ENCODE measurements at places on chromosomes 16 and 17.
A peak's percentile ranks its signal among the peaks of the same experiment; 100 is the strongest.

- DNase-seq, result no peak
These were observed 104.7 kb downstream of the COPRS start for GRCh38 chr17:31754239-31754945.

GRCh38 chr17:40307001-40307730, 1.8 kb upstream of the RARA start:
- no peak for DNase-seq

DNA sequence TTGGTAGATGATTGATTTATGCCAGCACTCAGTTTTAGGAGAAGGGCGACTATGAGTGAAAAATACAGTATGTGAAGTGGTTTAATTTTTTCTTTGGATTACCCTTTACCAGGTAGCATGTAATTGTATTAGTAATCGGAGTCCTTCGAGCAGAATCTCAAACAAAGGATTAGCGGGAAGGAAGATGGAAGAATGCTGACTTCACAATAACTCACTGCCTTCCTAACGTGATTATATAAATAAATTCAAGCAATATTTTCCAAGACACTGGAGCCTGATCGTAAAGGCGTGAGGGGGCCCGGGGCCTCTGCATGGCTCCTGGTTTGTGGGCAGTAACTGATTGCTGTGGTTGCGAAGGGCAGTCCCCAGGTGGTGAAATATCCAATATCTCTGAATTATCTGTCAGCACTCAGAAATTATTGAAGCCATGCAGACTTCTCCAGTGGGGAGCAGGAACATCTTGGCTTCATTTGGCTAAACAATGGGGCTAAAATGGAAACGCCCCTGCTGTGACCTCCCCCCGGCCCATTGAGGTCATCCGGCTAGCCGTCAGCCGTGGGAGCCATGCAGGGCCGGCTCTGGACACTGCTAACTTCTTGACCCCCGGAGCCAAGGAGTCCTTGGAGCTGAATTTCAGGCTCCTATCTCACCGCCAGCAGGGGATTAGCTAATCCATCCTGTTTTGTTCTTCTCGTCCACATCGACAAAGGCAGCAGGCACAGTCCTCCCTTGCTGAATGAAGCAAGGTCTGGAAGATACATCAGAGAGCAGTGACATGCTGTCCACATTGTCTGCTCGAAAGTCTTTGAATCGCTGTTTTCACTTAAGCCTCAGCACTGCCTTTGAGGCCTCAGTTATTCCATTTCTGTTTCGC, 295.9 kb upstream of the N4BP1 start:
- no peak for DNase-seq

DNA sequence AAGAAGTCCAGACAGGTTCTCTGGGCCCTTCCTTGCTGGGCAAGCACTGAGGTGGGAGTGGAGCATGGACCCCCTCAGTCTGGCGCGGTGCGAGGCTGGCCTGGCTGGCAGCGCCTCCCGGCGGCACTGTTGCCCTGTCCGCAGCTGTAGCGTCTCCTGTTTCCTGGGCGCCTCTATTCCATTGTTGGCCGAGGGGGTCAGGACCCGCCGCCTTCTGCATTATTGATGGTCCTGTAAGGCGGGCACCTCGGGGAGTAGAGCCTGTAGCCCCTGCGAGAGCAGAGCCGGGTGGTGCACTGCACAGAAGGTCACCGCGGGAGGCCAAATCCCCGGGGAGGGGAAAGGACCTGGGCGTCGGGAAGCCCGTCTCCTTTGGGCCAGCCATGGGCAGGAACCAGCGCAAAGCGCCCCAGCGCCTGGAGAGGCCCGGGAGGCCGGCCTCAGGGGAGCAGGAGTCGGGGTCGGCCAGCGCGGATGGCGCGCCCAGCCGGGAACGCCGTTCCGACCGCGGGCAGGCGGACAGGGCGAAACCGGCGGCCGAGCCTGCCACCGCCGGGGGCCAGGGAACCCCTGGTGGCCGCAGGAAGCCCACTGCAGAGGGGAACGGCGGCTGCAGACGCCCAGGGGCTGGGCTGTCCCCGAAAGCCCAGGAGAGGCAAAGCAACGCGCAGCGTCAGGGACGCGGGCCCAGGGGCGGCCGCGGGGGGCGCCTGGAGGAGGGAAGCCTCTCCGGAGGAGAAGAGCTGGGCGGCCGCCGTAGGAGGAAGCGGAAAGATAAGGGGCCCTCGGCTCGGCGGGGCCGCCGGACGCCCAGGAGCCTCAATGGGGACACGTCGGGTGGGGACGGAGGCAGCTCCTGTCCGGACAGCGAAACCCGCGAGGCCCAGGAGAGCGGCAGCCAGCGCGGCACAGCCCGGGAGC, at the start of gene MYO15B:
MYO15B (plus strand) TSS at position 126 of the 921 bp plus-strand sequence; CDS start at position 384, 258 bp downstream.
- peak; percentile 87 for DNase-seq

- no peak for DNase-seq
These were observed 19.6 kb downstream of the NME2 start for GRCh38 chr17:51185763-51186332.

DNA sequence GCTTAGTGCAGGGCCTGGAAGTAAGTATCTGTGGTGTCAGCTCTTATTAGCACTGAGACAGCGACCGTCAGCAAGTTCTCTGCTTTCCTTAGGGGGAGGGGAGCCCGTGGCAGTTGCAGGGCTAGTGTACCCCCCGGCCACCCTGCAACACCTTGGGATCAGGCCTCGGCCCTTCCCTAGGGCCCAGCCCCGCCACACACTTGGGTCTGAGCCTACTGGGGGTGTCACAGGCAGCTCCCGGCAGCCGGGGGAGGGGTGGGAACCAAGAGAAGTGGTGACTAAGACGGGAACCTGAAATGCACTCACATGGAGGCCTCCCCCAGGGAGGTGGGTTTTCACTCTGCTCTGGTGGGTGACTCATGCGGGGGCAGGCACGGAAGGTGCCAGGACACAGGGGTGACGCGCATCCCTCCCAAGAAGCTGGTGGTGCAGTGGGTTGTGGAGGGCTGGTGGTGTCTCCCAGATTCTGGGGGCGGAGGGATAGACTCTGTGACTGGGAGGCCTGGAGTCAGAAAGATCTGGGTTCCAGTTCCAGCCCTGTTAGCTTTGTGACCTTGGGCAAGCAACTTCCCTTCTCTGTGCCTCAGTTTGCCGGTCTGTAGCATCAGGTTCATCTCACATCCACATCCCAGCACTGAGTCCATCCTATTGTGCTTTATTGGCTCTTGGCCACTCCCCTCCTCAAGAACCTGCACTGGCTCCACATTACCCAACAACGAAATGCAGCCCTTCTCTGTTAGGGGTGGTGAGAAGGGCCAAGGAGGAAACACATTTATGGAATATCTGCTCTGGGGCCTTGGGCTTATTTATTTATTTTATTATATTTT, 44.5 kb downstream of the LAT start:
- no peak for DNase-seq

DNA sequence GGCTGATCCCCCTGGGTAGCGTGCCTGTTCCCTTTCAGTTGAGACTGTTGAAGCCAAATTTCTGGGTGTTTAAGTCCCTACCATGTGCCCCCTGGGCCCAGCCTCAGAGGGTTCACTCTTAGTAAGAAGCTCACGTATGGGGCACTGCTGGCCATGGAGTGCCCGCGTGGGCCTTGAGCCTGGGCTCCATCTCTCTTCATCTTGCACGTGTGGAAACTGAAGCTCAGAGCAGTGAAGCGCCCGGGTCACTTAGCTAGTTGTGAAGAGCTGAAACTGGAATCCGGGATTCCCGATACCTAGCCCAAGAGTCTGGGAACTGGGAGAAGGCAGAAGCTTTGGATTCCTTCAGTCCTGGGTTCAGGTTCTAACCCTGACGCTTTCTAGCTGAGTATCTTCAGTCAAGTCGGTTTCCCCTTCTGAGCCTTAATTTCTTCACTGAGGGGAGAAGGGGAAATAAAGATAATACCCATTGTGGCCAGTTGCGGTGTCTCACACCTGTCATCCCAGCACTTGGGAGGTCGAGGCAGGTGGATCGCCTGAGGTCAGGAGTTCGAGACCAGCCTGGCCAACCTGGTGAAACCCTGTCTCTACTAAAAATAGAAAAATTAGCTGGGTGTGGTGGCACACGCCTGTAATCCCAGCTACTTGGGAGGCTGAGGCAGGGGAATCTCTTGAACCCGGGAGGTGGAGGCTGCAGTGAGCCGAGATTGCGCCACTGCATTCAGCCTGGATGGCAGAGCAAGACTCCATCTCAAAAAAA, 103.9 kb downstream of the OR1D5 start:
- DNase-seq, result no peak

DNA sequence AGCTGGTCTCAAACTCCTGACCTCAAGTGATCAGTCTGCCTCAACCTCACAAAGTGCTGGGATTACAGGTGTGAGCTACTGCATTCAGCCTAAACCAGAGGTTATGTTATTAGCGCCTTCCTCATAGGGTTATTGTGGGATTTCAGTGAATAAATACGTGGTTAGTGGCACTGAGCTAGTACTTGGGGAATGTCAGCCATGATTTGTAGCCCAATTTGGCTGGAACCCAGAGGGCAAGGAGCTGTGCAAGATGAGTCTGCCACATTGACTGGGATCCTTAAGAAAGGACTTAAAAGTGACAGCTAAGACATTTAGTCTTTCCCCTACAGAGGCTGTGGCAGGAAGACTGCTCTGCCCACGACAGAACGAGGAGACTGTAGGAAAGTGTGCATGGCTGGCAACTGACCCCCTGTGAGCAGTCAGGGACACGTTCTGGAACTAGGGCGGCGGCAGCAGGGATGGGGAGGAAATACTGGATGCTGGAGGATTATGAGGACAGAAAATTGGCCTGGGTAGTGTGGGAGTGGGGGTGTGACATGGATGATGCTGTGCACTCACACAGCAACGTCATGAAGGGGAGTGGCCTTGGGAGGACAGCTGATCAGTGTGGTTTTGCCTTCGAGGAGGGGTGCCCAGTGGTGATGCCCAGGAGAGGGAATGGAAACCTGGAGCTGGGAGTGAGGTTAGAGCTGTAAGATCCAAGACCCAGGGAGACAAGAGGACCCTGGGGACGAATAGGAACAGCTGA, 14.6 kb downstream of the ATP5PD start:
- DNase-seq, result peak; percentile 81

GRCh38 chr17:67718325-67718941, 697 bp downstream of the NOL11 start:
- DNase-seq, result no peak

GRCh38 chr16:79250502-79251098, 349.9 kb downstream of the MAF start:
- no peak for DNase-seq

DNA sequence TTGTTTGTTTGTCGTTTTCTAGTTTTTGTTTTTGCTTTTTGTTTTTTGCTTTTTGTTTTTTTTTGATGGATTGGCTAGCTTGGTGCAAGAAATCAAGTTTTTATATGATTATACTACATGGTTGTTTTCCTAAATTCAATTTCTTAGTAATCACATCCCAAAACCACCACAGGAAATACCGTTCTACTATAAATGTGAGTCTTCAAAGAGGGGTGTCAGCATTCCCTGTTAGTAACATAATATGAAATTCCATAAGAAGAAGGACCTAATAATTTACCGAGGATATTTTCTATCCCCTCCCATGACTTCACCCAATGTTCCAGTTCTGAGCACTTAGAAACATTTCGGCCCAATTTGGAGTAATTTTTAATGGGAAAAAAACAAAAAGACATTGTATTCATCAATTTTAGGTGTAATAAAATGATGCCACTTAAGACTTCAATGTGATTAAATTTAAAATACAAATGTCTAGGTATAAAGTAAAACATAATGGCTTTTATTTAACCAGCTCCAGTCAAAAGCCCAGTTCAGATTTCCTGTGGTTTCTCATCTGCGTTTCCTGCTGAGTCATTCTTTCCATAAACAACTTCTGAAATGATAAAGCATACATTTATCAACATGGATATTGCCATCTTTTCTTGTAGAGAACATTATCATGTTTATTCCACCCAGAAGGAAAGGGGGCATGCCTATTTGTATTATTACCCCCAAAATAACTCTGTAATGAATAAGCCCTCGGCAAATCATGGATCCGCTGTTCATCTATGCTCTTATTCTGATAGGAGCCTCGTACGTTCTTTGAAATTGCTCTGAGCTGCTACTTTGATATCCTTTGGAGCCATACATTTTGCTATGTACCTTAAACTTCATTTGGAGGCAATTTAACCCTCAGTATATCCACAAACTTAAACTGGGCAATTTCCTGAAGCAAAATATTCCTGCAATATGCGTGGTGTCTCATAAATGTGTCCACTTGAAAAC, 28.1 kb downstream of the HSBP1 start:
- DNase-seq, result no peak

GRCh38 chr17:55159251-55159650, 105.5 kb upstream of the HLF start:
- DNase-seq, result no peak

- DNase-seq, result no peak
These were observed 631.3 kb upstream of the CA10 start for GRCh38 chr17:52789829-52790228.

GRCh38 chr16:84085773-84086172, 31.0 kb downstream of the MBTPS1 start:
- no peak for DNase-seq

Data from Right ventricle myocardium inferior (tissue), 1 donor.